Fibroblast of skin of scalp (primary cell): ENCODE measurements at places on chromosomes 7 and 10.

- DNase-seq = no peak
Observed at GRCh38 chr7:107593025-107593410, 13.0 kb downstream of the BCAP29 start.

DNA sequence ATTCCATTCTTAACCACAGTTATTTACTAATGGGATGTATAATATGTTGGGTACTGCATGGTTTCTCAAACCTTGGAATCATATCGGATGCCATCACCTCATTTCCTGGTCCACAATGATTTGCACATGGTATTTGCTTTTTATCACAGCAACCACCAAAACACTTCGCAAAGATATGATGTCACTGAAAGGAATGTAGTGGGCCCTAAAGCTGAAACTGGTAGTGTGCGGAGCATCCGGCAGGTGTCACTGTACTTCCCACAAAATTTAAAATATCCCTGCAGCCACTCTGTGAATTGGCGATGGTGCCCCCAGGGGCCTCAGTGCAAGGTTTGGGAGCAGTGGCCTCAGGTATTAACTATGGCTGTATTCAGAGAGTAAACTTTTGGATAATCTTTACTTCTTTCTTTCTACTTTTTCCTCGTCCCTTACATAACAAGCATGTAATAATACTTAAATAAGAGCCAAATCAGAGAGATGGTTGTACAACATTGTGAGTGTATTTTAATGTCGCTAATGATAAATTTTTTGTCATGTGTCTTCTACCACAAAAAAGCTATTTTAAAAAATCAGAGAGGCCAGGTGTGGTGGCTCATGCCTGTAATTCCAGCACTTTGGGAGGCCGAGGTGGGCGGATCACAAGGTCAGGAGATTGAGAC, 66.2 kb downstream of the FAM241B start:
- DNase-seq = peak; percentile 91

- peak; percentile 13 for DNase-seq
Observed at GRCh38 chr7:107392830-107393229, 77.0 kb upstream of the GPR22 start.

GRCh38 chr10:75948583-75948982, 517.2 kb downstream of the LRMDA start:
- DNase-seq = no peak

DNA sequence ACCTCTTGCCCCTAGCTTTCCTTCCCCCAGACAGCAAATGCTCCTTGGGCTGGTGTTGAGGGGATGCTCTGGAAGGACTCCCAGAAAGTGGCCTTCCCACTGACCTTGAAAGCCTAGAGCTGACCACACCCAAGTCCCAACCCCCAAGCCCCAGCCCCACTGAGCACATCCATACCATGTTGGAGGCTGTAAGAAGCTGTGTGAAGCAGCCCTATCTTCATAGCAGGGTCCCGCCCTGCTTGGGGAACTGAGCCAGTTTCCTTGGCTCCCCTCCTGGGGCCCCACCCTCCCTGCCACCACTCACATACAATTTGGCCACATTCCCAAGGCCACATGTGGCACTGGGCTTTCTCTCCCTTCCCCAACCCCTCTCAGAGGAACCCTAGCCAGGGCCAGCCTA, 72.3 kb upstream of the CACUL1 start:
- DNase-seq = no peak

- DNase-seq = no peak
Observed at GRCh38 chr7:27071622-27072390, 24.0 kb downstream of the HOXA1 start.

DNA sequence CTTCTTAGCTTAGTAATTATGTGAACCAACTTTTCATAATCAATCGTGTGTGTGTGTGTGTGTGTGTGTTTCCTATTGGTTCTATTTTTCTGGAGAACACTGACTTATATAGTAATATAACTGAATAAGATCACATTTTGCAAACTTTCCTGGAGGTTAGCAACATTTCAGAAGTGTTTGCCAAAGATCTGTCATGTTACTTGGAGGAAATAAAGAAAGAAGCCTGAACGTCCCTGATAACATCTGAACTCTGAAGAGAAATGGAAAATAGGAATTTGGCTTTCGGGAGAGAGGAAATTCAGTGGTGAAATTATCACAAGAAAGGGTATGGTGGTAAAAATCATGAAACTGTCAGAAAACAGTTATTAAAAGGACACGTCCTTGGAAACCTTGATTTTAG, 984.4 kb upstream of the AUTS2 start:
- no peak for DNase-seq

DNA sequence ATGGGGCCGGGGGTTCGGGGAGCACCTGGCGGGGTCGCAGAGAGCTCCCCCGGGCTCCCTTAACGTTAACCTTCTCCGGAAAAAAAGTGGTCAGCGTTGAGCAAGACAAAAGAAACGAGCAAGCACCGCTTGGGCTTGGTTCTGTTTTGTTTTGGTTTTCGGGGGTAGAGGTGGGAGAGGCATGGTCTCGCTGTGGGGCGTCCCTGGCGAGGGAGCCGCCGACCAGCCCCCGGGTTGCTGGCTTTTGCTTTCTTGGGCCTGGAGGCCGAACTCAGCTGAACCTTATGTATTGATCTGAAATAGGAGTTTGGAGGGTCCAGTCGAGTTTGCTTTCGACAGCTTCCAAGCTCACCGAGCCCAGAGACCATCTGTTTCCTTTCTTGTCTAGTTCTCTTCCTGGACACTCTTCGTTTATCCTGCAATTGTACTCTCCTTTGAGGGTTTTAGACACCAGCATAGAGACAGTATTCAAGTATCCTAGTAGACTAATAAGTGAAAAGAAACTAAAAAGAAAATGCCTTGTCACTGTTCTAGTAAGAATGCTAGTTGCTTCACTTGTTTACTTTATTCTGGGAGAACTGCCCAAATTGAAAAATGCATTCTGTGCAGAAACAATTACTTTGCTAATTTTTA, 980 bp downstream of the FHIP2A start:
- DNase-seq = peak; percentile 61

DNA sequence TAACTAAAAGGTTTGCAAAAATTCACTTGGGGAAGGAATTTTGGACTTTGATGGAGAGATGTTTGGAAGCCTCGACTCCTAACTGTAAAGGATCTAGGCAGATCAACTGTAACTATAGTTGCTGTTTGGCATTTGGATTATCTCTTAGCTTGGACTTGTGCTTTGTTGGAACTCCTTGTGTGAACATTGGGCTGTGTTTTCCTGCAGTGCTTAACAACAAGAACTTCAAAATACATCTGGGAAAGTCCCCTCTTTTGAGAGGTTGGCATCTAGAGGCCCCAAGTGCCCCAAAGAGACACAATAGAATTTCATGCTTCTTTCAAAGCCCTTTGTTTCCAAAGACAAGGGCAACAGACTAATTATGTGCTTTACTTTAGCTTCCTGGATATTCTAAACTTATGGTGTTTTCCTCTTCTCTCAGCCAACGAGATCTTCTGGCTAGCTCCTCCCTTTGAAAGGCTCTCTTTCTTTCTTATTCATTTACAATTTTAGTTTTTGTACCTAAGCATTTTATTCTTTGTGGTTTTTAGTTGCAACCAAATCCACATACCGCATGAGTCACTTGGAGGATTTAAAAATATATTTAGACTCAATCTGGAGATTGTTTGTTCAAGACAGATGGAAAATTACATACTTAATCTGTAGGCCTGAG, 11.6 kb downstream of the ABCA13 start:
- peak; percentile 69 for DNase-seq

DNA sequence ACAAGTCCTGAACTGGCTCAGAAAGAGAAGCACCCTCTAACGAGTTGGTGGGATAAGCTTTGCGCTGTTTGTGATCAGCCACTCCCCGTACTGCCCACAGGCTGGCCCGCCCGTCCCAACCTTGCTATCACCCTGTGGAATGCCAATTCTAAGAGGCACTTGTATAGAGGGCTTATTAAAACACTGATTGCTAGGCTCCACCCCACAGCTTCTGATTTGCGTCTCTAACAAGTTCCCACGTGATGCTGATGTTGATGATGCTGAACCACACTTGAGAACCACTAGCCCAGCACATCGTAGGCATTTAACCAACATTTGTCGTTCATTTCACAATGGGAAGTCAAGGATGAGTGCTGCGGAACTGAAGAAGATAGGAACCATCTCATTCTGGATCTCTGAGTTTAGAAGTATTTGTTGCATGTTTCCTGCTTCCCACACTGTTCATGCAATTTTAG, 12.7 kb upstream of the GSAP start:
- no peak for DNase-seq

- DNase-seq = no peak
Observed at GRCh38 chr10:87053577-87054181, 33.6 kb downstream of the FAM25A start.

DNA sequence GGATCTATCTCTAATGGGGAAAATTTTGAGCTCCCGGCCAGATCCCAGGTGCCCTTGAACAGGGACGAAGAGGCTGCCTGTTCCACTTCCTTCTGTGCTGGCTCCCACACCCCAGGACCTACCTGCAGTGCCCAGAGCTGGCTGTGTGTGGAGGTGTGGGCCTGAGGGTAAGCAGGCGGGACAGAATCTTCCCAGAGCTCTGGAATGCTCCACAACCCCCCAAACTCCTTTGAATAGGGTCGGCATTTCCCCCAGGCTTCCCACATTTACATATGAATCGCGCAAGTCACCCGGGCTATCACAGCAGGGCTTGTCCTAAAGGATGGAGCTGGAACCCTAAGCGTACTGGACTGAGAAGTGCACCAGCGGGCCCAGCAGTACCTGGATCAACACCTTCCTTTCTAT, 95.9 kb downstream of the DNMBP start:
- DNase-seq = no peak

DNA sequence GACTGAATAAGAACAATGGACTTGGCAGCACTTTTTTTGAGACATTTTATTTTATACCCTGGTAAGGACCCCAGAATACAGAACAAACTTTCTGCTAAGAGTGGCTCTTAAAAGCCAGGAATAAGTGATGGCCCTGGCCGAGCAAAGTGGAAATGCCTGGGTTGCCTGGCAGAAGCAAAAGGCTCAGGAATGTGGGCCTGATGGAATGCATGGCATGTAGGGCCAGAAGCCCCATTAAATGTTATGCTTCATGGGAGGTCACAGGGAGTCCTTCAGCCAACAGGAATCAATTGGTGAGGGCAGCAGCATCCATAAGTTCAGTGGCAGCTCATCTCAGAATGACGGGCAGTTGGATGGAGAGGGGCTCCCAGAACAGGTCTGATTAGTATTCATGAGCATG, 301.5 kb upstream of the CACNA2D1 start:
- DNase-seq = peak; percentile 62

- no peak for DNase-seq
Observed at GRCh38 chr7:81506609-81507008, 263.2 kb downstream of the HGF start.

GRCh38 chr10:95121904-95122303, 52.6 kb upstream of the CYP2C8 start:
- no peak for DNase-seq

DNA sequence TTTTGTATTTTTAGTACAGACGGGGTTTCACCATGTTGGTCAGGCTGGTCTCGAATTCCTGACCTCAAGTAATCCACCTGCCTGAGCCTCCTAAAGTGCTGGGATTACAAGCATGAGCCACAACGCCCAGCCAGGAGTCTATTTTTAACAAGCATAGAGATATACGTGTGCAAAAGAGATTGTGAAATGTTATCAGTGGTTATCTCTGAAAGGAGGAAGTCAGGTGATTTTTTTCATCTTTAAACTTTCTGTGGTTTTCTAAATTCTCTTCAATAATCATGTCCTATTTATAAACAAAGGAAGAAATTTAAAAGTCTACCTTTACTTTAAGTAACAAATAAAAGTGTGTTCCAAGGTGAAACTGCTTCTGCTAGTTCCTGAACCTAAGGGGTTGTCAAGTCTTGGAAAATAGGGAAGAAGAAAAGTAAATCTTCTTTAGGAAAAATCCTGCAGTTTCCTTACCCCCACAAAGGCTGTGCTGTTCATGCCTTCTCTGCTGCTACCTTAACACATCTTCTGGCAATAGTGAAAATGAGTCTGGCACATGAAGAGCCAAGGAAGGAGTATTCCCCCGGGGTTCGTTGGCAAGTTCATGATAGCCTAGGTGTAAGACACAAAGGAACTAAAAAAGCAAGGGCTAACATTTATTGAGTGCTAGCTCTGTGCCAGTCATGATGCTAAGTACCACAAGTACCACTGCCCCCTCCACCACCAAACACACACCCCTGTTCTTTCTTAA, 51.1 kb downstream of the CYP26A1 start:
- no peak for DNase-seq

DNA sequence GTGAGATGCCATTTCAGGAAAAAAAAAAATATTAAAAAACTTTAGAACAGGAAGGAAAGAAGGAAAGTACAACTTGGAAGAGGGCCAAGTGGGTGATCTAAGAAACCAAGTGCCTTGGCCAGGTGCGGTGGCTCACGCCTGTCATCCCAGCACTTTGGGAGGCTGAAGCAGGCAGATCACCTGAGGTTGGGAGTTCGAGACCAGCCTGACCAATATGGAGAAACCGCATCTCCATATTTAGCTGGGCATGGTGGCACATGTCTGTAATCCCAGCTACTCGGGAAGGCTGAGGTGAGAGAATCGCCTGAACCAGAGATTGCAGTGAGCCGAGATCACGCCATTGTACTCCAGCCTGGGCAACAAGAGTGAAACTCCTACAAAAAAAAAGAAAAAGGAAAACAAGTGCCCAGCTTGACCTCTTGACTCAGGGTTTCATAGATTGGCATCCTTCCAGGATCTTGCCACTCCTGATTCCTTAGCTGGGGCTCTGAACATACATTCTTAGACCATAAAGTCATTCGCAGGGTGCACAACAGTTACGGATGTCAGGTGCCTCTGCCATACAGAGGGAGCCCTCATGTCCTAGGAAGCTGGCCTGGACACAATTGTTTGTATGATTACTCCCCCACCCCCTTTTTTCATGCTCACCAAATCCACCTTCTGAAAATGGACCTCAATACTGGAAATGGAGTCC, 2.1 kb upstream of the GUSB start:
- no peak for DNase-seq

DNA sequence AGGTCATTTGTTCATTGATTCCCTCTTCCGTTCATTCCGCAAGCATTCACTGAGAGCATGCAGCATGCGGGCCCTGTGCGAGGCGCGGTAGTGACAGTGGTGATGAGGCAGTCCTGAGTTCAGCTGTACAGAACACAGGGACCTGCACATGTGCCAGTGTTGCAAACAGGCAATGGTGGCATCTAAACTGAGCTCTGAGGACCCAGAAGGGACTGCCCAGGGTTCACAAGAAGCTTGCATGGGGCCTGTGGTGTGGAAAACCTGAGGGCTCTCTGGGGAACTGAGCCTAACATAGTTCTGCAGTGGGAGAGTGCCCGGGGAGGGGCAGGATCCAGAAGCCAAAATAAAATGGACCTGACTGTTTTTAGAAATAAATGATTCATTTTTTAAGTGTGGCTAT, 13.2 kb downstream of the ZNF488 start:
- no peak for DNase-seq

DNA sequence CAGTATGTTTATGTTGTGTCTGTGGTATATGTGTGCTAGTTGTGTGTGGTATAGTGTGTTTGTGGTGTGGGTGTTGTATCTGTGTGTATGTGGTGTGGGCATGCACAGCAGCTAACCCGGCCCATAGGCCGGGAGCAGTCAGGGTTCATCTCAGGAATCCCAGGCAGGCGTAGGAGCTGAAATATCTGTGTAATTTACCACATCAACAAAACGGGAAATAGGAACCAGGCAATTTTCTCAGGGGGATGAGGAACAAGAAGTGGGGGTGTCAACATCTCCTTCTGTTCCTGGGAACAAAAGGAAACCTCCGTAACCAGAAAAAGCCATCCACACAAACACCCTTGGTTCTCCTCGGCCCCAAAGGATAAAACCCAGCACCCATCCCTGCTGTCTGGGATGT, 24.5 kb upstream of the ZNF488 start:
- no peak for DNase-seq
